ENCODE measurements at places on chromosomes 7 and 10.

- DNase-seq: no peak
Observed at GRCh38 chr10:53088961-53089360, 316.4 kb upstream of the MBL2 start.

DNA sequence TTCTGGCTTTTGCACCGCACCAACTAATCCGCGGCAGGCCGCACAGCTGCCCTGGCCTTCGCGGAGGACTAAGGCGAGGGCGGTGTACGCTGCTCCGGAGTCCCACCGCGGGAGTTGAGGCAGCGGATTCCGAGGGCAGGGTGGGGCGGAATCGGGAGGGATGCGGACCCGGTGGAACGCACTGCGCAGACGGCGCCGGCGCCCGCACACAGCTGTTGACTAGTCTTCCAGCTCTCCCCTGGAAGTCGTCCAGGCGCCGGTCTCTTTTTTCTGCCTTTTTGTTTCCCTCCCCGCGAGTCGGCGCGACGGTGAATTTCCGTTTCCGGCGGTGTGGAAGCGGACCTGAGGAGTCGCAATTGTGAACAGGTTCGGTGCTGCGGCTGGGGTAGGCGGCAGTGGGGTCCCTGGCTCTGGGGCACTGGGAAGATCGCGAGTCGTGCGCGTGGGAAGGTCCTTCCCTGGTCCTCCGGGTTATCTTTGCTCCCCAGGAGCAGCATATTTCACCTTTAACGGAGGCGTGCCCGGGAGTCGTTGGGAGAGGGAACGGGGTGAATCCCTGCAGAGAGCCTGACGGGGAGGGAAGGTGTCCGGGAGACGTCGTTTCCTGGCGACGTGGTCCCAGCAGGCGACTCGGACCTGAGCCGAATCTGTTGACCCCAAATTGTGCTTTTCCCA lies at the start of gene ASAH2B:
Gene ASAH2B, plus strand, starts transcription at position 319 of the 675 bp plus-strand sequence. CDS start 5,195 bp downstream, outside the sequence.
- peak; percentile 86 for DNase-seq

GRCh38 chr7:148921806-148922205 lies 37.7 kb upstream of the EZH2 start:
- no peak for DNase-seq

DNA sequence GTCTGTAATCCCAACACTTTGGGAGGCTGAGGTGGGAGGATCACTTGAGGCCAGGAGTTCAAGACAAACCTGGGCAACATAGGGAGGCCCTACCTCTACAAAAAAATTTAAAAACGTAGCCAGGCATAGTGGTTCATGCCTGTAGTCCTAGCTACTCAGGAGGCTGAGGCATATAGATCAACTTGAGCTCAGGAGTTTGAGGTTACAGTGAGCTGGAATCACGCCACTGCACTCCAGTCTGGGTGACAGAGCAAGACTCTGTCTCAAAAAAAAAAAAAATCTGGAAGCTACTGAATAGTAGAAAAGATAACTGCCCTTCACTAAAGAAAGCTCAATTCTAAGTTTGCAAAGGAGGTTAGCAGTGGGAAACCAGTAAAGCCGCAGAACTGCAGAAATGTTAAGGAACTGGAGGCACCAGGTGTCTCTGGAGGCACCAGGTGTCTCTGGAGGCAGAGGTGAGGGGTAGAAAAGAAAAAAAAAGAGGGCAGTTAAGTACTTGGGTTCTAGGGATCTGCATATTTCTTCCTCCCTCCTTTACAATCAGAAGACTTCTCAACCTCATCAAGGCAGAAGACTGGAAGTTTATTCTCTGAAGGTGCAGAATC lies 56.5 kb downstream of the RNLS start:
- no peak for DNase-seq

GRCh38 chr7:35336444-35336843 lies 82.5 kb upstream of the TBX20 start:
- no peak for DNase-seq

DNA sequence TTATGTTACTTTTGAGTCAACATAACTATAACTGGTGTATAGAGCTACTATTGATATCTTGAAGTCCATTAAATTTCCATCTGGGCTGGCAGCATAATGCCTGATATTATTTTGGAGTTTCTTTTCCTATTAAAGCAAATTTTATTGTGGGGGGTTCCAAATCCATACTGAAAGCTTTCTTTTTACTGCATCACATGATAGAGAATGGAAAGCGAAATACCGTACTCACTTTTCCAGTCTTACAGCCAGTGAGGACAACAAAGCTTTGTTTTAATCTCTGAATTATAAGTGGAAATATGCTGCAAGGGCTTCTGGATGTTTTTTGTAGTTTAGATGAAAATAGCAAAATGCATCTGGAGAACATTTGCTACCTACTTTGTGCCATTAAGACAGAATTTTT lies 477.5 kb upstream of the SEMA3D start:
- no peak for DNase-seq

DNA sequence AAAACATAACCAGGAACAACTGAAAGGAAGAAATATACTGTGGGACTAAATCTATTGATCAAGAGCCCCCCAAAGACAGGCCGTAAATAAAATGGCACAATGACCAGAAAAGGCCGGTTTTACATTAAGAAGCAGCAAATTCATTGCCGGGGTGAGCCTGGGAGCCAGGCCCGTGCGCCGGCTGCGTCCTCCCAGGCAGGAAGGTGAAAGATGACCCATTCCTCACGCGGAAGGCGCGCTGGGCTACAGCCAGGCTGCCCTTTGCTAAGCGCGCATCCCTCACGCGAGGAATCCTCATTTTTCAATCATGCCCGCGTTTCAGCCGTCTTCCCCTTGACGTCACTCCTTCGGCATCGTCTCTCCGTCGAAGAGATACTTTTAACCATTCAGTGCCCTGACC lies 47.6 kb upstream of the MGMT start:
- DNase-seq: no peak

GRCh38 chr7:74284781-74285259 lies 4.4 kb upstream of the CLIP2 start:
- DNase-seq: peak; percentile 61

- DNase-seq: peak; percentile 15
Observed at GRCh38 chr7:30988351-30989005, 24.7 kb downstream of the GHRHR start.

GRCh38 chr7:63065684-63066083 lies 933.0 kb upstream of the ZNF722 start:
- no peak for DNase-seq

- DNase-seq: no peak
Observed at GRCh38 chr10:51129946-51130544, 55.8 kb downstream of the PRKG1 start.

DNA sequence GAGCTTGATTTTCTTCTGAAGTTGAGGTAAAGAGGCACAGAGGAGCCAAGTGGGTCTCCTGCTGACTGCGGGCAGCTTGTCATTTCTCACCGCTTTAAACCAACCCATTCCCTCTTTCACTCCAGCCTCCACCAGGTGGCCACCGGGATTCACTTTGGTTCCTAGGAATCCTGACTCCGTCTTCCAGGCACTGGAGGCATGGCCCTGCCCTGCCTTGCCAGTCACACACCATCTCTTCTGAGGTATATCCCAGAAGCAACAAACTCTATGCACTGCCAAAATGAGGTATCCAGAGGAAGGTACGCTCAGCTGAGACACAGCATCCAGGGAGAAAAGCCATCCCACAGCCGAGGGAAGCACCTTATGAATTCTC lies 280.8 kb downstream of the TNS3 start:
- no peak for DNase-seq

GRCh38 chr7:129721068-129721467 lies 109.5 kb downstream of the NRF1 start:
- no peak for DNase-seq

DNA sequence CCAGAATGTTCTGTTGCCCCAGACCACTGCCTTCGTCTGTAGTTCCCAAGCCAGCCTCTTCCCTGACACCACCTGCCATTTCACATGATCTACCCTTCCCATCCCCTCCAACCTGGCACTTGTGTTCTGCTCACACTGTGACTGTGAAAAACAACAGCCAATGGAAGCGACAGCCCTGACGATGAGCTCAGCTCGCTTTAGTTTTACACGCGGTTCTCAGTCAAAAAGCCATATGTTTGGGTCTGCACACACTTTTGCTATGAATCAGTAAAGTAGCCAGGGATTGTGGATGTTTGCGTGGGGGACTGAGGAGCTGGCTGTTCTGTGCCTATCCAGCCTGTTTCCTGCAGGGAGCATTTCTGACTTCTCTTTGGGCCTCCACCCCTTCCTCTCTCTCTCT lies 282.7 kb downstream of the WDR11 start:
- no peak for DNase-seq

DNA sequence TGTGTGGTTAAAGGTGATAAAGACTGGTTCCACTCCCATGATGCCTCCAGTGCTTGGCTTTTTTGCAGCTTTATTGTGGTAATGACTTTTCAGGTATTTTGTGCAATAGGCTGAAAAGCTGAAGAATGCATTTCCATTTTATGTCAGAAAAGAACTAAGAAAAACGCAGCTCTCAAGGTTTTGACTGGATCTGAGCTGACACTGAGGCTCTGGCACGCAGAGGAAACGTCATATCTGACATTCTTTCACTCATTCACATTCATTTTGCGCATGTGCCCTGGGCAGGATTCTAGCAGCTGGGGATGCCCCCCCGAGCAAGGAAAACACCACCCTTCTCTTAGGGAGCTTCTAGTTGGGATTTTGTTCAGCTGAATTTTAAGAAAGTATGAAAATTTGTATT lies 408.5 kb upstream of the MKI67 start:
- DNase-seq: no peak

- DNase-seq: no peak
Observed at GRCh38 chr7:64515781-64516180, 47.1 kb downstream of the ZNF680 start.

GRCh38 chr10:101467286-101467770 lies 113.4 kb downstream of the BTRC start:
- peak; percentile 51 for DNase-seq

DNA sequence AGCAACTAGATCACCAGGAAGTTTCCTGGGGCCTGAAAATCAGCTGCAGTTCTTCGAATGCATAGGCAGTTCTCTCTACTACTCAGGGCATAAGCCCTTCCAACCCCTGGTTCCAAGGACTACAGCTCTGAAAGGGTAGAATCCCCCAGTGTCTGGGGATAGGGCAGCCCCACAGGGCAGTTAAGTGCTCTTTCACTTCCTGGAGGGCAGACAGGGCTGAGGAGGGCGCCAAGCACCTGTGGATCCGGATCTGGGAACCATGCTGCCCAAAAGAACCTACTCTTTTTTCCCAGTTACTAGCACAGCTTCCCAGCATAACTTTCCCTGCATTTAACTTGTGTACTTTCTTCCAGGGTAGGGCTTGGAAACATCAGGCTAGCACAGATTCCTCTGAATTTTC lies 41.1 kb downstream of the CXCL12 start:
- DNase-seq: no peak

GRCh38 chr10:24777196-24777595 lies 53.5 kb upstream of the ARHGAP21 start:
- no peak for DNase-seq

GRCh38 chr10:8295311-8295710 lies 240.8 kb downstream of the GATA3 start:
- no peak for DNase-seq

DNA sequence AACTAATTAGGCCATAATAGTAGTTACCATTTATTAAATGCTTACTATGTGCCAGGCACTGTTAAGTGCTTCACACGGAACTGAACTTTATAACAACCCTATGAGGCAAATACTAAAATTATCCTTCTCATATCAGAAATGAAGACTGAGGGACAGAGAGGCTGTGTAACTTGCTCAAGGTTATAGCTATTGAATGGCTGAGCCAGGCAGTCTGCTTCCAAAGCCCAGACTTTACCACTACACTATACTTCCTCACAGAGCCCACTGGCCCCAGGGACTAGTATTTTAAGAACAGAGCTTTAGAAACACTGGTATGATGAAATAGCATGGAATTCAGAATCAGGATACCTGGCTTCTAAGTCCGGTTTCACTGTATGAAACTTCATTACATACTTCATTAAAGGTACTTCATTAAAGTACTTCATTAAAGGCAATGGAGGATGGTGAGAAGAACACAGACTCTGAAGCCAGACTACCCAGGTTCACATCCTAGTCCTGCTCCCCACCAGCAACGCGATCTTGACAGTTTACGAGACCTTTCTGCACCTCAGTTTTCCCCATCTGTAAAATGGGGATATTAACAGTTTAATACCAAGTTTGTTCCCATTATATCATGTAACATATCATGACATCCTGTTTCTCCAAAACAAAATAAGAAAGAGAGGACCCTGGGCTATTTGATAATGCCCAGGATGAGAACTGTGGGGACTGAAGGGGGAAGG lies 19.6 kb downstream of the ANXA11 start:
- DNase-seq: no peak

- no peak for DNase-seq
Observed at GRCh38 chr7:5193880-5194279, 3.8 kb downstream of the WIPI2 start.

GRCh38 chr7:1019789-1020610 lies 24.3 kb upstream of the GPR146 start:
- DNase-seq: no peak

- DNase-seq: no peak
Observed at GRCh38 chr7:18018296-18019215, 9.1 kb downstream of the PRPS1L1 start.

GRCh38 chr10:35369049-35369611 lies 32.8 kb downstream of the CCNY start:
- no peak for DNase-seq

GRCh38 chr7:142450695-142451094 lies 192.8 kb upstream of the PRSS58 start:
- DNase-seq: no peak

GRCh38 chr10:6114805-6115341 lies 26.0 kb downstream of the RBM17 start:
- DNase-seq: no peak

GRCh38 chr10:129410688-129411392 lies 56.2 kb upstream of the MGMT start:
- no peak for DNase-seq

DNA sequence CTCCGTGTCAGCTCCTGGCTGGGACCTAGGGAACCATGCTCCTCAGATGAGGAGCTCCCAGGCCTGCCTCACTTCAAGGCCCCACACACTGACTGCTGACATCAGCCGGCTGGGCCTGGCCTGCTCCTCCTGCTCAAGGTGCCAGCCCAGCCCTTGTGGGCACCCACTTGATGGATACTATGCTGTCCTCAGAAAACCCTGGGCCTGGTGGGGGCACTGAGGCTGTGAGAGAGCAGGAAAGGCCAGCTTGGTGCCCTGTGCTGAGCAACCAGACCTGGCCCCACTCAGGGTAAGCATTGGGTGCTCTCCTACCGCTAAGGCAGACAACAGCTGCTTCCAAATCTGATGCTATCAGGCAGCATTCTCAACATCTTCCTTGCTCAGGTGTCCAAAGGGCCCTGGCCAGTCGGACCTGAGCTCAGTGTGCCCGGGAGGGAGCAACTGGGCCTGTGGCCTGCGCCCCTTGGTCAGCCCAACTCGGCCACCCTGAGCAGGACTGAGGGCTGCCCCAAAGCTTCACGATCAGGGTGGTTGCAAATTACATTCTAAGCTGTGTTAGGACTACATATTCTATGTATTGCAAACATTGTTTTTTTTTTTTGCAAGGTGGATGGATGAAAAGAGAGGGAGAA lies 21.9 kb upstream of the ANTXRL start:
- no peak for DNase-seq

- peak; percentile 64 for DNase-seq
Observed at GRCh38 chr7:123580406-123581161, 21.0 kb upstream of the ASB15 start.

All from Caco-2 (cell line).